ENCODE measurements at places on chromosomes 12 and 14.

DNA sequence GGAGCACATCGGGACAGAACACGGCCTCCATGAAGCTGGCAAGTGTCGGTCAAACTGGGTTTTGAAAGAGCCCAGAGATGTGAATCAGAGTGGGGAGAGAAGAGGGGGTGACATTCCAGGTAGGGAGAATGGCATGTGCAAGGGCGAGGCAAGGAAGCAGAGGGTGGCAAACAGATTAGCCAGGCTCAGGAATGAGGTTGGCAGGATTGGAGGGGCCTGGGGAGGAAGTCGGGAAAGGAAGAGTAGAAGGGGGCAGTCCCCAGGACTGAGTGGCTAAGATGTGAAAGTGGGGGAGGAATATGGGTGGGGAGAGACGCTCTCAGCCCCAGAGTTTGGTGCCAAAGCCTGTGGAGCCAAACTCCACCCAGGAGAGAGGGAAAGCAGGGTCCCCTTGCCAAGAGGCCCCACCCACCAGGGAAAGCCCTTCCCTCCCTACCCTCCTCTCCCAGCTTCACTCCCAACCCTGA lies 5.5 kb upstream of the HDAC7 start:
- DNase-seq = peak; percentile 88

- DNase-seq = no peak
These were observed 8.7 kb upstream of the SMCO2 start for GRCh38 chr12:27437839-27438238.

- DNase-seq = no peak
These were observed 18.7 kb downstream of the ITGA7 start for GRCh38 chr12:55688716-55689655.

DNA sequence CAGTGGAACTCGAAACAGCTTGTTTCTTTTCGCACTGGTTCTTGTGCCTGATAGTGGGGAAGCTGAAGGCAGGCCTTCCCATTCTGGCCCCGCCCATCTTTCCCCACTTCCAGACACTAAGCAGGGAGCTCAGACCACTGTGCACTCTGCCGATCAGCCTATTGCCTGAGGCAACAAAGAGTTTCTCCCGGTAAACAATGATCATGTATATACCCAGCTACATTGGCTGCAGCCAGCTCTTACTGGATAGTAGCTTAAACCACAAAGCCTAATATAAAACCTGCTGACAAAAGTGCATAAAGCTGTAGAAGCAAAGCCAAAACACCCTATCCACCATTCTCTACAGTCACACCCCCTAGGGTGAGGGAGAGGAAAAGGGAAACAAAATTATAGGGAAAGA lies 24.7 kb upstream of the GLIPR1 start:
- no peak for DNase-seq

- DNase-seq = no peak
These were observed 47.9 kb downstream of the PPP1R12A start for GRCh38 chr12:79886917-79887519.

- DNase-seq = no peak
These were observed 75.0 kb upstream of the OVCH1 start for GRCh38 chr12:29572464-29572863.

- DNase-seq = no peak
These were observed 463.5 kb upstream of the PDE3A start for GRCh38 chr12:19904819-19905218.

- DNase-seq = no peak
These were observed 107.2 kb downstream of the RAD51B start for GRCh38 chr14:67926821-67927220.

DNA sequence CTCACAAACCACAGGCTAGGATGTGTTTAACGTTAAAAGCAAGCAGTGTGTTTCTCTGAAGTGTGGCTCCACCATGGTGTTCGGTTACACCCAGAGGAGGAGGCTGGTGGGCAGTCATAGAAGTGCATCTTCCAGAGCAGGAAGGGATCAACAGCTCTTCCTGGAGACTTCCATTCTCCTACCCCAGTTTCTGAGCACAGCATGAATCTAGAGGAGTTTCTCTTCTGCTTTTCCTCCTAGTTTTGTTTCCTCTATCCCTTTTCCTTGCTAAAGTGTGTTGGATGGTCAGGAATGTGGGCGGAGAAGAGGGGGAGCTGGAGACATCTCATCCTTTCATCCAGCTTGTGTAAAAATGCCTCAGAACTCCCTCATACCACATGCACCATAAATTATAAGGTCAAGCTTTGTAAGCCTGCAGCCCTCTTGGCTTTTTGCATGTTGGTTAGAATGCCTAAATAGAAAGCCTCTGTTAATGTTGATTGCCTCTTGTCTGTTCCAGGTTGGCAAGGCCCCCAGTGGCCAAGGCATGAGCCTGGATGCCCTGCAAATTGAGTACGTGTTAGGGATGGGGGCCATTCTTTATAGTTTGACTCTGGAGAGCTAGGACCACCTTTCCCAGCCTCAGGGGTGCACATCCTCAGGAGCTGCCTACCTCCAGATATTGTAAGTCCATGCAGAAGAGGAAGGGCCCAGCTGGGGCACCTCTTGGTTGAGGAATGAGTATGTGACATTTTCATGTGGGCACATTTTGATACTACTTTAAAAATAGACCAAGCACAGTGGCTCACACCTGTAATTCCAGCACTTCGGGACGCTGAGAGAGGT lies 4.0 kb upstream of the CKAP4 start:
- no peak for DNase-seq

DNA sequence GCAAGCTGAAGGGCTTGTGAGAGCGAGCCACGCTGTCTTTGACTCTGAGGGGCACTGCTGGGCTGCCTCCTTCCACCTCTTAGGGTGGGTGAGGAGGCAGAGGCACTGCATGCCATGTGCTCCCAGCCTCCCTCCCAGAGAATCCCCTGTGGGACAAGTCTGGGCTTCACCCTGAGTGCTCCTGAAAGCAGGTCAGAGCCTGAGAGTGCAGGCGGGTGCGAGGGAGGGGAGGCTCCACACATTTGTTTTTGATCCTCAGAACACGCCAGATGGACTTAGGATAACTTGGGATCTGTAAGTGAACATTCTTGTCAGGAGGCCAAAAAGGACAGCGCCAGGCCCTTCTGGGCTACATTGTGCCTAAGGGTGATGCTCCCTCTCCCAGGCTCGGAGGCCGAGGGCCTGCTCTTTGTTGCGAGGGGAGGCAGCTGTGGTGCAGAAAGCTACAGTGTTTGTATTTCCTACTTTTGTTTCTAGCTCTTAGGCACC lies 155.4 kb downstream of the TMX1 start:
- DNase-seq = no peak

DNA sequence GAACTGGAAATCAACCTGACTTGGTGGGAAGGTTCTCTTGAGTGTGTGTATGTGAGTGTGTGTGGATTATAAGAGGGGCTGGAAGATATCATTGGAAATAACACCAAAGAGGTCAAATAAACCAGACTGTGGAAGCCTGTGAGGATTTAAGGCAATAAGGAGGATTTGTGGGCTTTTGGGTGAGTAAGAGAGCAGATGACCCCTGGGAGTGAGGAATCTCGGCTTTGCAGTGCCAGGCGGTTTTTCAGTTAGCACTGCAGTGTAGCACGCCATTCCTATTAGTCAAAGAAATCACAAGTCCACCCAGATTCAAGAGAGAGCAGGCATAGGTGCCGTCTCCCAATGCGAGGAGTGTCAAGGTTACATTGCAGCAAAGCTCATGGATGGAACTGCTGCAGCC lies 63.3 kb downstream of the CALM1 start:
- DNase-seq = no peak
